Activated CD8-positive, alpha-beta memory T cell treated with anti-CD3 and anti-CD28 coated beads, Interleukin-2, amount 50 U/mL, for 48 hours (primary cell): ENCODE measurements at places on chromosomes 4 and X.

DNA sequence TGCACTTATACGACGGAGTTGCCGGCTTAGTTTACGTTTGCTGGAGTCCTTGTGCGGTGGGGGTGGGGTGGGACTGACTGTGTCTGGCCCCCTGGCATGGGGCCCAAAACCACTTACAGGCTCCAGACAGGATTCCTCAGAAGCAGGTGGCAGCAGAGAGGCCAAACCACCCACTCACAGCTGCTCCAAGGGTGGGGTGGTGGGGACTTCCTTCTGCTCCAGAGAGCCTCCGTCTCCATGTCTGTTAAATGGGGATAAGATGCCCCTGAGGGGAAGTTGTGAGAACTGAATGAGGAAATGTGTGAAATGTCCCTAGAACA, 36.7 kb downstream of the PSAPL1 start:
- no peak for DNase-seq

DNA sequence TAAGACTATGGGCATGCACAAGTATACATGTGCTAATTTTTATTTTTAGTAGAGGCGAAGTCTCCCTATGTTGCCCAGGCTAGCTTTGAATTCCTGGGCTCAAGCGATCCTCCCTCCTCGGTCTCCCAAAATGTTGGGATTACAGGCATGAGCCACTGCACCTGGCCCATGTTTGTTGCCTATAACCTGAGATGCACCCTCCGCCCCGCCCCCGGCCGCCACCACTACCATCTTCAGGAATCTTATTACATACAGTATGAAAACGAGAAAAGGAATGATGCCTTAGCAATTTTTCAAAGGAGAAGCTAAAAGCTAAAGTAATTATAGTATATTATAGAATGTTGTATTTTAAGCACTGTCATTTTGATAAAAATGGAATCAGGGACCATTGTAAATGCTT, 61.2 kb downstream of the POU4F2 start:
- DNase-seq, result no peak

GRCh38 chr4:123031664-123032063, 109.3 kb upstream of the NUDT6 start:
- DNase-seq, result no peak

GRCh38 chrX:19368576-19368975, 24.8 kb downstream of the PDHA1 start:
- no peak for DNase-seq

DNA sequence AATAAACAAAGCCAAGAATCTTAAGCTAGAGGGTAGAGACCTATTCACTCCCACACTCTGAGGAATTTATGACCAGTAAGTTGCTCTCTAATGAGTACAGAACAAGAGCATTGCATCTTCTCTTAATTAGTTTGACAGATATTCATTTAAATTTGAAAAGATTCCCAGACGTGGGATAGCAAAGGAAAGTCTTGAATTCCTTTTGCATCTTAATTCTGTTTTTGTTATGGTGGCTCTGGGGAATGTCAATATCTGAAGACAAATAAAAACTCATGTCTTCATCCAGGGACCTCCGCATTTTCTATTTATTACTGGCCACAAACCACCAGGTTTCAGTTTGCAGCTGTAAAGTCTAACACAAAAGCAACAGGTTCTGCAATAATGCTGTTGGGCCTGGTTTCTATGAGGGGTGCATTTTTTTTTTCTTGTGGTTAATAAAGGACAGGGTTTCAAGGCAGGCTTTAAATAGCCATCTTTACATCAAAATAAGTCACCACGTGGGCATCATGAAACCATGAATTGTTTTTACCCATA, 172.3 kb downstream of the SHROOM3 start:
- DNase-seq, result no peak

GRCh38 chr4:182306792-182307507, 63.7 kb downstream of the TENM3 start:
- DNase-seq, result no peak

- no peak for DNase-seq
Observed at GRCh38 chr4:37885496-37885895, 5.4 kb upstream of the TBC1D1 start.

GRCh38 chr4:138636781-138637180, 378.8 kb upstream of the NOCT start:
- DNase-seq, result no peak

GRCh38 chrX:134457708-134458107, 2.3 kb upstream of the HPRT1 start:
- no peak for DNase-seq

DNA sequence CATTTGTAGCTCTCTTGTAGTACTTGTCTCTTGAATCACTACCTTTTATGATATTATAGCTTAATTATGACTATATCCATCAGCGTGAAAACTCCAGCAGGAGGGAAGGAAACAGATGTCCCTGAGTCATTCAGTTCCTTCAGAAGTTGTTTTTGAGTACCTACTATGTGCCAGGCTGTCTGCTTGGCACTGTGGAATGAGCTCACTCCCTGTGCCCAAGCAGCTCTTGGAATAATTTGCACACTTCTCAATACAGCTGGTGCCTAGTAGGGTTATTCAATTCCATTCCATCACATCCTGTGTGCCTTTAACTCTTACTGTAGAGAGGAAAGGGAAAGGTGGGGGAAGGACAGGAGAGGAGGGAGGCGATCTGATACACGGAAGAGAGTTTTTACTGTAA, 77.1 kb downstream of the NFKB1 start:
- DNase-seq, result no peak

- no peak for DNase-seq
Observed at GRCh38 chrX:85303544-85303943, 59.8 kb downstream of the ZNF711 start.

- DNase-seq, result no peak
Observed at GRCh38 chr4:123749383-123749782, 352.8 kb downstream of the SPRY1 start.
